ENCODE measurements at places on chromosomes 1 and 21. TPM values are rescaled to one million over a fixed set of nuclear protein-coding genes. Genes with fewer than 3 reads are reported as not detected.

- no peak for DNase-seq
Observed at GRCh38 chr1:204272505-204272904, 58.7 kb upstream of the GOLT1A start.

- no peak for DNase-seq
Observed at GRCh38 chr1:232810856-232811255, 5.6 kb downstream of the MAP10 start.

DNA sequence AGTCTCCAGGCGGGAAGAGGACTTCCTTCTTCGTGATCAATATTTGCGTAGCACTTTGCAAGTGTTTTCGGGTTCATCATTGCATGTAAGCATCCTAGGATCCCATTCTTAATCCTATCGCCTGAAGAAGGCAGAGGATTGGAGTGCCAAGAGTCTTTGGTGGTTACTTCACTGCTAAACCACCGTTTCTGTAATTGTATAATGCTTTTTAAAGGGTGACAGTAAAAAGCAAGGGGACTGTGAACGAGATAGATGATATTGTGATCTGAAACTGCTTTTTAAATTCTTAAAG lies 345 bp upstream of the ALDH9A1 start:
- DNase-seq: no peak

GRCh38 chr1:201307760-201308499 lies 24.6 kb downstream of the PKP1 start:
- no peak for DNase-seq

DNA sequence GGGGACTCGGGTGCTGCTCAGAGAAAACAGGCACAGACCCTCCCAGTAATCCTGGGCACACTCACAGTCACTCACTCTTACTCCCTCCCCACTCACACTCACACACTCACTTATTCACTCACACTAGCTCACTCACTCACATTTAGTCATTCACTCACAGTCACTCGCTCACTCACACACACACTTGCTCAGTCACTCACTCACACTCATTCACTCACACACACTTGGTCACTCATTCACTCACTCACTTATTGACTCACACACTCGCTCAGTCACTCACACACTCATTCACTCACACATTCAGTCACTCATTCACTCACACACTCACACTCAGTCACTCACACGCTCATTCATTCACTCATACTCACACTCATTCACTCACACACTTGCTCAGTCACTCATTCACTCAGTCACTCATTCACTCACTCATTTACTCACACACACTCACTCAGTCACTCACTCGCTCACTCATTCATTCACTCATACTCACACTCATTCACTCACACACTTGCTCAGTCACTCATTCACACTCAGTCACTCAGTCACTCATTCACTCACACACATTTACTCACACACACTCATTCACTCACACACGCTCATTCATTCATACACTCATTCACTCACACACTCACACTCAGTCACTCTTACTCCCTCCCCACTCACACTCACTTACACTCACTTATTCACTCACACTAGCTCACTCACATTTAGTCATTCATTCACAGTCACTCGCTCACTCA lies 164.2 kb upstream of the C1orf174 start:
- no peak for DNase-seq

DNA sequence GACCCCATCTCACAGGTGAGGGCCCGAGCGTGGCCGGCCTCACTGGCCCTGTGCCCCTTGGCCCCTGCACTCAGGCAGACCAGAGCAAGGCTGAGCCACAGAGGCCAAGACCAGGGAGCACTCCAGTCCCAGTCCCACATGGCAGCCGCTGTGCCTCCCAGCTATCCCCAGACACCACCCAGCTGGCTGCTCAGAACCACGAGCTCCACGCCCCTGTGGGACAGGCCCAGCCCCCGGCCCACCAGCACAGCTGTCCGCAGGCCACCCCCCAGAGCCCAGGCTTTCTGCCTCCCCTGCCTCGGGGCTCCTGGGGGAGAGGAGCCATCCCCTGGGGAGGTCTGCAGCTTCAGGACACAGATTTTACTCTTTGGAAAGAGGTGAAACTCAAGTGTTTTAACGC lies 9.1 kb upstream of the C1QTNF12 start:
- DNase-seq: no peak

DNA sequence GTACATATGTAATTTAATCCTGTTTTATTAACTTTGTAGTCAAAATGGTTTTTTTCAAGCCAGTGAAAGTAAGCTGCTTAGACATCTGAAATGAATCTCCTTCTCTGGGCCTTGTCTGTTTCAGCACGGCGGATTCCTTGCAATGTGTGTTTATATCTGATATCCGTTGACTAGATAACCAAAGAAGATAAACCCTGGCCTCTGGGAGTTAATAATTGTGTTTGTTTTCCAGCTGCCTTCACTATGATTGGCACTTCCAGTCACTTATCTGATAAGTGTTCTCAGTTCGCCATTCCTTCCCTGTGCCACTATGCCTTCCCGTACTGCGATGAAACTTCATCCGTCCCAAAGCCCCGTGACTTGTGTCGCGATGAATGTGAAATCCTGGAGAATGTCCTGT lies 63.5 kb upstream of the UBE2U start:
- no peak for DNase-seq

GJA4 gene
- not detected for total RNA-seq

UROD gene
- 92.4 TPM for total RNA-seq

CAPN2 gene
- total RNA-seq: 82.9 TPM

B3GALT2 gene
- total RNA-seq: 2.4 TPM

DMRTA2 gene
- total RNA-seq: not detected

All from CD8-positive, alpha-beta memory T cell (primary cell).